ENCODE measurements at places on chromosomes 2 and 18.

DNA sequence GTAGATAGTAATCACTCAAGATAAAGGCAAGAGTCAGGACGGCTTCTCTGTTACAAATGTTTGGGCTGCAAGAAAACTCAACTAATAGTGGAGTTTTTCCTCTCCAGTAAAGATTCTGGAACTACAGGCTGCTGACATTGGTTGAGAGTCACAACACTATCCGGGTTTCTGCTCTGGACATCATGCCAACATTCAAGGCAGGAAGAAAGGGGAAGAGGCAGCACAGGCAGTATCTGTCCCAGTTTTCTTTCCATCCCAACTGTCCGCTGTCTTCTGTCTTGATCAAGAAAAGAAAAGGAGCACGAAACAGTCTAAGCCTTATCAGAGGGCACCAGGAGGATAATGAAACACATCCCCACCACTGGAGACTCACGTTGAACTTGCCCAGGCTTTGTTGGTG, 132.1 kb downstream of the MAIP1 start:
- DNase-seq: no peak

- DNase-seq: no peak
Measured at GRCh38 chr2:98778741-98779483, 48.0 kb upstream of the MGAT4A start.

DNA sequence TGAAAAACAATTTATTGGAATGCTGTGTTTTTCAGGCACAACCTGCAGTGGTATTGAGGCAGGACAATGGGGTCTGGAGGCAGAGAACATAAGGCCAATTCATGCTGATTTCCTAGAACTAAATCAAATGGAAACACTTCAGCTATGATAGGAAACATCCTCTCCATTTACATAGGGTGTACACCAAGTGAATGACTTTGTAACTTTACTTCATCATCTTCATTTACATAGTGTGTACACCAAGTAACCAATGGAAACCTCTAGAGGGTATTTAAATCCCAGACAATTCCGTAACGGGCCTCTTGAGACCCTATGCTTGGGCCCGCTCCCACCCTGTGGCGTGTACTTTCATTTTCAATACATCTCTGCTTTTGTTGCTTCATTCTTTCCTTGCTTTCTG, 32.2 kb upstream of the ST8SIA5 start:
- no peak for DNase-seq

DNA sequence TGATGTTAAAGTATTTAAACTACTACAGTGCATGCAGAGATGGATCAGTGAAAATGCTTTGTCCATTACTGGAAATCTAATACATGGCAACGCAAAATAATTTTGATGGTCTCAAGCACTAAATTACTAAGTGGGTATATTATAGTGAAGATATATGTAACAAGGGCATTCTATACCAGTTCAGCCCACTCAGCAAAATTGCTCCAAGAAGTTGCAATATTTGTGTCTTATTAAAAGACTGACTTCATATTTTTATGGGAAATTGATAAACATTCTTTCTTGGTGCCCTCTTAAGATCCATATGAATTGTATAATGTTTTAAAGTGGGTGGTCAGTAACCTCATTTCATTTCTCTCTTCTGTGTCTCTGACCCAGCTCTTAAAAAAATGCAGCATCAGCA, 343.1 kb upstream of the MEX3C start:
- no peak for DNase-seq

- DNase-seq: no peak
Measured at GRCh38 chr2:231174211-231174651, 24.2 kb upstream of the ARMC9 start.

DNA sequence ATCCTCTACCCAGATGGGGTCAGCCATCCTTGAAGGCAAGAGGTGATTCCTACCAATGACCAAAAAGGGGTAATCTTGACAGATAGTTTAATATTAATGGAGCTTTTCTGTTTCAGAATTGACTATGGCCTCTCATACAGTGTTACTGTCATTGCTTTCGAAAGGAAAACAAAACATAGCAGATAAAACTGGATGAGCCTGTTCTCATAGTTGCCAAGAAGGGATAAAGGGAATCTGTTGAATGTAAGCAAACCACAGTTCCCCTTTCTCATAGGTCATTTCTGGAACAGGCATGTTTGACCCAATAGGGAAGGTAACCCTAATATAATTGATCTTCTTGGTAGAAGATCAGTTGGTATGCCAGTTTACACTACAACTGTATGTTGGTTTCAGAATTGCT, 1.6 kb downstream of the RAB27B start:
- DNase-seq: no peak

GRCh38 chr2:60806988-60807681, 51.1 kb downstream of the PAPOLG start:
- DNase-seq: no peak

DNA sequence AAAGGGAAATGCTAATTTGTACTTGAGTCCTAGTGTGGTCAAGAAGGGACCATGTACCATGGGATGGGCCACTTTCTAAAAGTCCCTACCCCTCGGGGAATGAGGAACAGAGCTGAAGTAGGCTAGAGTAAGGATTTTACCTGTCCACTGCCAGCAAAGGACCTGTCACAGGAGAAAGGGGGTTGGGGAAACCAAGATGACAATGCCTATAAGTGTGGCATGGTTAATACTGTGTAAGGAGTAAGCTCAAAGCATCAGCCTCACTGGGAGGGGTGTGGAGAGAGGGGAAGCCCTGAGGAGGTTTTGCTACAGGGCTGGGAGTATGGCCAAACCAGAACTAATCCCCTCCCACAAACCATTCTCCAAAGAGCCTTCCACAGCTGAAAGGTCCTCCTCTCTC, 15.8 kb downstream of the GKN2 start:
- no peak for DNase-seq

GRCh38 chr2:56047136-56047535, 123.6 kb upstream of the EFEMP1 start:
- no peak for DNase-seq

- no peak for DNase-seq
Measured at GRCh38 chr2:79702905-79703304, 190.1 kb downstream of the CTNNA2 start.

DNA sequence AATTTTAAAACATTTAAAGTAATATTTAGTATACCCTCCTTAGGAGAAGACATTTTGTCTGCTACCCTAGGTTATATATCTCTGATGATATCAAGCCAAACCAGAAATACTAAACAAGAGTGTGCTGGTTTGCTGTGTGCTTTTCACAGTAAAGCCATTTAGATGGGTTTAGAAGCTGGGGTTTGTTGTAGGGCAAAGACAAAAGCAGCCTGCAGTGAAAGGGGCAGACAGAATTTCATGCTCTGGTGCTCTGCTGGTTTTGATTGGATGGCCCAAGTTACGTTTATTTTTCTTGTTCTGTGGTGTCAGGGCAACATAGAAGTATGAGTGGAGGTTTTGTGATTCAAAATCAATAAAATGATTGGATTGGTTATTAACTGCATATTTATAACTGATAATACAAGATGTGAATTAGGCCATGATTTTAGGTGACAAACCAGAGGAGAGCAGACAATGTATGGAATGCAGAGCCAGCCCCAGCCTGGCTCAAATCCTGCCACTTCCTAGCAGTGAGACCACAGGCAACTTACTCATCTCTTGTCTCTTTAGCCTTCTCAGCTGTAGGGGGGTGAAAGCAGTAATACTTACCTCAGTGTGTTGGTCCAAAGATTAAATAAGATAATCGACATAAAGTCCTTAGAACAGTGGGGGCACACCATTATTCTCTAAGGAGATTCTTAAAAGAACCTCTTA, 30.9 kb upstream of the IER3IP1 start:
- no peak for DNase-seq

DNA sequence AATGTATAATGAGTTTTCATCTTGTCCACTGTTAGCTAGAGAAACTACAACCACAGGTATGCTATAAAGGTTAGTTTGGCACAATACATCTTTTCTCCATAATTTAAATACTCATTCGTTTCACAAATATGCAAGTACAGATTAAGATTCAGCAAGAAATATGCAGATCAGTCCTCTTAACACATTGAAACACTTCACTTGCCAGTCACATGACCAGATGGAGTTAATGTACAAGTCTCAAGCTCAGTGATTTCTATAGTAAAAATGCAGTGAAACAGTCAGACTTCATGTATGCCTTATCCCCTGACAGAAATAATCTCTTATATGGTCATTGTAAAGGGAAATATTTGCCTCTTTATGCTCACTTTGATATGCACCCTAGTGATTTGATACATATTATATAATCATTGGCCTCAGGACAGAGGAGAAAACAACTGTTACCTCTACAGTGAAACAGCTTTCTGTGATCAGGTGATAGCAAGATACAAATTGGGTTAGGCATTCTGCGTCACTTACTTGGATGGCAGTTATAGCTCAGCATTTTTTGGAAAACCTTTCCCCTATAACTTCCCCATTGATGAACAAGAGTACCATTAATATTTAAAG, 104.6 kb downstream of the TCF4 start:
- DNase-seq: no peak

DNA sequence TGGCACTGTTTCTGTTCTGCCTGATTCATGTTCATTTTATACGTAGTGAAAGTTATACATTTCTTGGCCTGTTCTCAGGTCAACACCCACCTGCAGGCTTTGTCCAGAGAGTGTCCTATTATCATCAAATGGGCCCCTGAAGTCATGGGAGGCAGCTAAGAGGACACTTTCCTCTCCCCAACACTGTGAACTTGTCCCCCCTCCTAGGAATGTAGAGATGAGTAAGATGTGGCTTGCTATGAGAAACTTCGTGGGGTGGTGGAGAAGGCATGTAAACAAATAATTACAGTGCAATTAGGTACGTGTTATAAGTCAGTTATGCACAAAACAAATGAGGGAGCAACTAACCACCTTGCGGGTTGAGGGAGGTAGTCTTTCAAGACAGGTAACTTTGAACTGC, 57.9 kb downstream of the COL4A3 start:
- no peak for DNase-seq

- DNase-seq: no peak
Measured at GRCh38 chr2:215697003-215697402, 261.1 kb upstream of the FN1 start.

GRCh38 chr2:138757384-138757783, 22.8 kb downstream of the NXPH2 start:
- DNase-seq: no peak

DNA sequence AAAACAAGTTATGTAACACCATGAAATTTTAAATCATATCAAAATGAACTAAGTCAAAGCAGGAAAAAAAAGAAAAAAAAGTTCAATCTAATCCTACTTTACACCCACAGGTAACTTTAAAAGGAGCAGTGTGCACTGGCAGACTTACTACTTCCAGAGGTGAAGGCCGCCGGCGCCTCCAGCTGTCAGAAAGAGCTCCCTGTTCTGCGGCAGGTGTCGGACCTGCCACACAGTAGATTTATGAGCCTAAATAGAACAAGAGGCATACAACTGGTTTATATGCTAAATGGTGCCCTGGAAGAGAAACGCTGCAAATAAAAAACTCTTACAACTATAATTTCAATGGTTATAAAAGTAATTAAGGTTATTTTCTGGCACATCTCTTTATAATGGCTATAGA, 23.1 kb upstream of the PNO1 start:
- no peak for DNase-seq

DNA sequence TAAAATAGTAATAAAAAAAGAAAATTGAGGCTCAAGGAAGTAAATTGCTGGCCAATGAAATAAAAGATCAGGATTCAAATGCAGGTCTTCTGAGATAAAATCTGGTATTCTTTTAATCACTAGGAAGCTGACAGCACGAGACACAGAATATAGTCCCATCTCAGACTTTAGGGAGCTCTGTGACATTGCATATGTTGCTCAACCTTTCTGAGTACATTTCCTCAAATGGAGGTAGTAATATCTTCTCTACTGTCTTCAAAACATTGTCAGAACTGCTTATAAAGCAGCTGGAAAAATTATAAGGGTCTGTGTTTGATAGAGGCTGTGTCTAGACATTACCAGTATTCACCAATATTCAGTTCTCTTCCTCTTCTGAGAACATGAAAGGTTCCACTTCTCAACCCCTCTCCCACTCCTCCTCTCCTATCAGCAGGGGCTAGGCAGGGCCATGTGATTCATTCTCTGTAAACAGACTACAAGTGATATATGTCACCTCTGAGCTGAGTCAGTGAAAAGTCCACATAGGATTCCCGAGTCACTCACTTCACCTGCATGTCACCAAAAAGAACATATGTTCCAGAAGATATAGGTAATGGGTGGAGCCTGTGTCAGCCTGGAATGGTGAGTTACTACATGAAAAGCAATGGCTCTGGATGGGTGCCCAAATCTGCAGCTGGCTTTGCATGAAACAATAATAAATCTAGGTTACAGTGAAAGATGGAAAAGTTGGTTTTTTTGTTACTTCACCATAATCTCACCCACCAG, 7.1 kb downstream of the KCNE4 start:
- no peak for DNase-seq

- no peak for DNase-seq
Measured at GRCh38 chr2:14632133-14632936, at the start of gene LRATD1. TSS of gene LRATD1 (plus strand) at chr2:14632717. CDS start at chr2:14633980, 1,263 bp downstream.

GRCh38 chr18:23324056-23324811, 128.9 kb upstream of the RIOK3 start:
- no peak for DNase-seq

- no peak for DNase-seq
Measured at GRCh38 chr2:47897883-47898731, 8.2 kb downstream of the FBXO11 start.

- peak; percentile 21 for DNase-seq
Measured at GRCh38 chr18:63119647-63120046, 199.9 kb downstream of the BCL2 start.

DNA sequence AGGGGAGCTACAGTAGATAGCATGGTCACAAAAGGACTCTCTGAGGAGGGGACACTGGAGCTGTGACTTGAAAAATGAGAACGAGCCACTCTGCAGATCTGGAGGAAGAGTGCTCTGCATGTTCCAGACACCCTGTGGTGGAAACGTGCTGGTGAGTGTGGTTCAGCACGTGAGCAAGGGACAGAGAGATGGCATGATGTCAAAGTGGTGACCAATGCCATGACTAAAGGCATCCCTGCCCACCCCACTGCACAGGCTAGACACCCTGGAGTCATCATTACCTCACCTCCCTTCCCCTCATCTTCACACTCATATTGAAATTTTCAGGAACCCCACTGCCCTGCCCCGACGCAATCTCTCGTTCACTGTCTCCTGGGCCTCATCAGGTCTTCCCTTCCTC, 56.5 kb downstream of the SLC4A5 start:
- no peak for DNase-seq

- DNase-seq: no peak
Measured at GRCh38 chr2:60822987-60823386, 58.4 kb upstream of the REL start.

Data from HuH-7 (cell line).